ENCODE measurements at places on chromosomes 2 and 18.

GRCh38 chr2:73908689-73909652 is 16.2 kb downstream of the ACTG2 start:
- DNase-seq = no peak

GRCh38 chr2:119699016-119699606 is 20.1 kb downstream of the TMEM177 start:
- no peak for DNase-seq

- DNase-seq = no peak
Measured at GRCh38 chr2:40160751-40161218, 291.1 kb downstream of the SLC8A1 start.

DNA sequence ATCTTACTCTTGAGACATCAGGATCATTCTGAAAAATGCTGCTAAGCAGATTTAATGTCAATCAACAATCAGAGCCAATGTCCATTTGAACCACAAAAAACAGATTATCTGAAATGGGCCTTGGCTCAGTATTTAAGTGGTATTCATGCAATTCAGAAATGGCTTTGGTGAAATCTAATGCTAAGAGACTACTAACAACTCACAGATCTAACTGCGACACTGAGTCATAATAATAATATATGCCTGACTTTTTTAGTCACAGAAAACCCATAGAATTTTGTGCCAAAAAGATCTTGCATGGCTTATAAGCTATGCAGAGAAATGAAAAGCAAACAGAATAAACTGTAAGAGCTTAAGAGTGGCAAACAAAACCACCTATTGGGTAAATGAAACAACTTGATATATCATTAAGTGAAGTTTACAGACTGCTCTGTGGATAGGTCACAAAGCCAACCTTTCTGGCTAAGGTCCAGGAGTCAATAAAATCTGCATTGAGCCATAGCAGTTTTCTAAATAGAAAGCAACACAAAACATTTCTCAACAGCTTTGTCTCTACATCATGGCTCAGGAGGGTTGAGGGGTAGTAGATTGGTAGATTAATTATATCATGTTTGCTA is 234.3 kb downstream of the LRATD1 start:
- DNase-seq = no peak

GRCh38 chr2:232444409-232445148 is 11.4 kb upstream of the ALPI start:
- no peak for DNase-seq

DNA sequence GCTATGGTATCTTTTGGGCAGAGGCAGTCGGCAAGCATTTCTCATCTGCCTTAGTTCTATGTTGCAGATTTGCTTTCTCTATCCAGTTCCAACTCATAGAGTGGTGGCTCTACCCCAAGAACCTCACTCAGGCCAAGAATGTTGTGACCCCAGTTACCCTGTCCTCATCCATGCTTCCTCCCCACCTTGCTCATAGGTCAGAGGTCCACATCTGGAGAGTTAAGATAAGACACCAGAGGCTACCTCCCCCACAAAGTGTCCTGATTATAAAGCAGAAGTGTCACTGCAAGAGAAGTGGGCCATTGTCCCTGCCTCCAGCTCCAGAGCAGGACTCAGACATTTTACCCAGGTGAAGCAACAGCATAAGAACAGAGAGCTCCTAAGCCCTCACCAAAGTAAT is 276.8 kb upstream of the CHST9 start:
- no peak for DNase-seq

- no peak for DNase-seq
Measured at GRCh38 chr18:76822506-76823160, at the start of gene ZNF236. Gene ZNF236, plus strand, starts transcription at chr18:76822557. Its CDS starts 51 bp downstream, at chr18:76822608.

DNA sequence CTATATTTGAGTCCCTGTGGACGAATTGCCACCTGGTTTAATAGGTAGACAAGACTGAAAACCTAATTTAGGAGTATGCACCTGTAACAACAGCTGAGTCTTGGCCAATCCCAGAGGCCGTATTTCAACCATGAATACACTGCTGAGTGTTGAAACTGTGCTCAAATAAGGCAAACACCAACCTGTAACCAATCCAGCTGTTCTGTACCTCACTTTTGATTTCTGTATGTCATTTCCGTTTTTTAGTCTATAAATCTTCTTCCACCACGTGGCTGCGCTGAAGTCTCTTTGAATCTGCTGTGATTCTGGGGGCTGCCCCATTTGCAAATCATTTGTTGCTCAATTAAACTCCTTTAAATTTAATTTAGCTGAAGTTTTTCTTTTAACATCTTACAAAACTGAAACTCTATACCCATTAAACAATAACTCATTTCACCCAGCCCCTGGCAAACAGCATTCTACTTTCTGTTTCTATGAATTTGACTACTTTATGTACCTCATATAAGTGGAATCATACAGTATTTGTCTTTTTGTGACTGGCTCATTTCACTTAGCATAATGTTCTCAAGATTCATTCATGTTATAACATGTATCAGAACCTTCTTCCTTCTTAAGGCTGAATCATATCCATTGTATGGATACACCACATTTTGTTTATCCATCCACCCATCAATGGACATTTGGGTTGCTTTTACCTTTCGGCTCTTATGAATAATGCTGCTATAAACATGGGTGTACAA is 7.5 kb upstream of the YPEL5 start:
- DNase-seq = no peak

- peak; percentile 65 for DNase-seq
Measured at GRCh38 chr2:62304429-62305417, 108.8 kb downstream of the B3GNT2 start.

DNA sequence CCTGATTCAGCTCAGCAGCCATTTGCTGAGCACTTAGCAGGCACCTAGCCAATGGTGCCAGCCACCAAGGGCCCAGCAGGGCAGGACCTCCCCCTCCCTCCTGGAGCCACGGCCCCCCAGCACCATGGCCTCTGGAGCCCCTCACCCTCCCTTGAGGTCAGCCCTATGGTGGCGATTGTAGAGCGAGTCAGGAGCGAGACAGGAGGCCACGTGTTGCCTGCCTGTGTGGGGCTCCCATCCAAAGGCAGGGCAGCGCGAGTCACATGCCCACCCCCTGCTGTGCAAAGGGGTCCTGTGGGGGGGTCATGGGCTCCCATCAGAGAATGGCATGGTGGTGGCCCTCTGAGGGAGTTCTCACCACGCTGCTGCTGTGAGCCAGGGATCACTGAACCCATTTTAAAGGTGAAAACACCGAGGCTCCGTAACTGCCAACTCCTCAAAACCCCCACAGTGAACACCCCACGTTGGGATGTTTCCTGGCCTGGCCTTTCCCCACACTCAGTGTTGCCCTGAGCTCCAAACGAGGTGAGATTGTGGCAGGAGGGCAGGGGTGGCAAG is 35.6 kb downstream of the RAMP1 start:
- no peak for DNase-seq

DNA sequence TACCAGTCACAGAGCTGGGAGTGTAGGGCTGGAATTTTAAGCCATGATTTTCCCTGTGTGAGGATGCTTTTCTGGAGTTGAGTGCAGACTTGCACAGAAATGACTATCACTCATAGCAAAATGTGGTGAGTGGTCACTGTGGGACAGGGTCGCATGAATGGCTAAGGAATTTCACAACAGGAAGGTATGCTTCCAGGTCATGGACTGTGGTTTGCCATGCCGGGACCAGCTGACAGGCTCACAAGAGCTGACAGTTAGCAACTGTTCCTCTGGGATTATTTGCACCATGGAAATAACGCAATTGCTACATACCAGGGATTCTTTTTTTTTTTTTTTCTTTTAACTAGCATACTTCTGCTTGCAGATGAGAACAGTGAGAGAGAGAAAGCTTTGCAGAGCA is 3.8 kb upstream of the UXS1 start:
- DNase-seq = no peak

DNA sequence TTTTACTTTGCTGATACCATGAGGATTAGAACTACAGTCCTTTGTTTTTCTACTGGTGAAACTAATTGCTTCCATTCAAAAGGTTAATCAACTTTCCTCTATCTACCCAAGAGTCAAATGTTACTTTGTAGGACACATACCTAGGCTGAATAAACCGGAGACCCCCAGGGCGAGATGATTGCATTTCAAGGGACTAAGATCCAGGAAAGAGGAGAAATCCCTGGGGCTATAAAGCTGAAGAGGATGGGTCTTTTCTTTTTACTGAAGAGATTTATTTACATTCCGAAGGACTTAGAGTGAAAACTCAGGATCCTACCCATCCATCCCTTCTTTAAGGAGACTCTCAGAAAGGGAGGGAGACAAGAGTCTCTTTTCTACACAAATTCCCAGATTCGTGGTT is 331.9 kb downstream of the CDH19 start:
- no peak for DNase-seq

- no peak for DNase-seq
Measured at GRCh38 chr2:229417176-229417575, 146.1 kb upstream of the PID1 start.

- DNase-seq = no peak
Measured at GRCh38 chr18:69447886-69448285, 47.2 kb downstream of the DOK6 start.

- DNase-seq = no peak
Measured at GRCh38 chr2:143171817-143172216, 42.6 kb downstream of the ARHGAP15 start.

DNA sequence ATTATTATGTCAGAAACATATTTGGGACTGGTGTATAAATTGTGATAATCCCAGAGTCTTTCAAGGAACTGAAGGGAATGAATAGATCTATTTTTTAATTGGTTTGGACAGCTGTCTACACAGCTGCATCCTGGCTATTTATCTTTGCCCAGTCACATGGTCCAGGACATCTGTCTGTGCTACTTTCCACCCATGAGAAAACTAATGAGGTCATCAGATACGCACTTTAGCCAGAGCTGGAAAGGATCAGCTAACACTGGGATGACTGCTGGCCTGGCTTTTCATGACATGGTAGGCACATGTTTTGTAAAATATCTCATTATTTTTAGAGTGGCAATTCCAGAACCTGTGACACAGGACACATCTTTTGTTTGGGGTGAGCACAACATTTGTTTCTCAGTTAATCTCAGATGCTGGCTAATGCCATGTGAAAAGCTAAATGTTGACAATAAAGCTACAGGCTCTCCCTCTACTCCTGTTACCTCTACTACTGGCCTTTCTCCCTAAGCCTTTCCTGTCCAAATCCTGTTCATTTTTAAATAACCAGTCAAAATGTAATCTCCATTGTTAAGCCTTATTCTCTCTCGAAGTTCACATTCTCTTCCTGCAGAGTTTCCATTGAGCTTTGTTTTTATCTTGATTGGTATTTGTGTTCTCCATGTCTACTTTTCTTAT is 500.7 kb downstream of the RIT2 start:
- peak; percentile 60 for DNase-seq

- DNase-seq = no peak
Measured at GRCh38 chr2:224584111-224584784, 915 bp downstream of the CUL3 start.

DNA sequence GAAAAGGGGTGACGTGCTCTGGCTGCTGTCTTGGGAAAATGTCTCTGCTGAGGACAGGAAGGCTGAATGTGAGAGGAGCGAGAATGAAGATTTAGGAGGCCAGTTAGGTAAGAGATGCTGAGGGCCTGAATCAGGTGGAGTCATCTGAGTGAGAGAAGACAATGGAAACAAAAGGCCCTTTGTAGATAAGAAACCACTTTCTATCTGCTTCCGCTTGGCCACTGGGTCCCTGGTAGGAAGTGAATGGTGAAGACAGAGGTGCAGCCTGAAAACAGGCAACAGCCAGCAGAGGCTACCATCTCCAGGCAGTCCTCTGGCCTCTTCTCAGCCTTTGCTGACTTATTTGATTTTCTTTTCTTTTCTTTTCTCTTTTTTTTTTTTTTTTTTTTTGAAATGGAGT is 374.0 kb upstream of the SLC14A2 start:
- no peak for DNase-seq

DNA sequence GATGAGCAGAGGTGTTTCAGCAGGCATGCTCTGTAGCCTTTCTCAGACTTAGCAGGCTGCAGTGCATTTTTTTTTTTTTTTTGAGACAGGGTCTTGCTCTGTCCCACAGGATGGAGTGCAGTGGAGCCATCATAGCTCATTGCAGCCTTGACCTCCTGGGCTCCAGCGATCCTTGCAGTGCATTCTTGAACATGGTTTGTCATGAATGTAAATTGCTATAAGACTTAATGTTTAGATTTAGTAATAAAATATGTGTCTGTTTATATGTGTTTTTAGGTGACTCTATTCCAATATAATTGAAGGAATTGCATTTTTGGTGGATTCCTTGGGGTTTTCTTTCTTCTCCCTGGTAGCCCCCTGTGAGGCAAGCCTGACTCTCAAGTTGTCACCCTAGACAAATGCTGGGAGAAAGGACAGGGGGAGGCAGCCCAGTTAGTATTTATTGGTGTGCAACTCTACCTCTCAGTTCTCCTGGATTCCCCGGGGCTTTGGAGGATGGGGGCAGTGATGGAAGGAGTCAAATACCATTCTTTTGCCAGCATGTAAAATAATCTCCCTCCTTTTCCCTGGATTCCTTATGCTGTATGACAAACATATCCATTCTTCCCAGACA is 22.7 kb downstream of the LYPD6B start:
- DNase-seq = no peak

DNA sequence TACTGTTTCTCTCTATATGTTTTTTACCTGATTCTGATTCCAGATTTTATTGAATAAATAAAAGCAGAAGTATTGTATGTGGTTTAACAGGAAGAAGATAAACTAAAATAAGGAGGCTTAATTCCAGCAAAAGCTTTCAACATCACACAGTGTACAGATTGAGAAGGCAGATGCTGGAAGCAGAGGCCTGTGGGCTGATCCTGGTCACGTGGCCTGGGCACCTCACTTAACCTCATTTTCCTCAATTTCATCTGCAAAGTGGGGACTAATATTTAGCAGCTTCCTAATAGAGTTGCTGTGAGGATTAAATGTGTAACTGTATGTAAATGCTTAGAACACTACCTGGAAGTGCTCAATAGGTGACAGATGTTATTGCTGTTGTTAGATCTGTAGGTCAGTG is 58.0 kb downstream of the CDCA7 start:
- DNase-seq = no peak

- DNase-seq = no peak
Measured at GRCh38 chr18:24567199-24567598, 106.8 kb downstream of the HRH4 start.

GRCh38 chr18:8117006-8117371 is 492.2 kb upstream of the RAB12 start:
- no peak for DNase-seq

- DNase-seq = no peak
Measured at GRCh38 chr2:121709776-121710469, 26.8 kb downstream of the NIFK start.

DNA sequence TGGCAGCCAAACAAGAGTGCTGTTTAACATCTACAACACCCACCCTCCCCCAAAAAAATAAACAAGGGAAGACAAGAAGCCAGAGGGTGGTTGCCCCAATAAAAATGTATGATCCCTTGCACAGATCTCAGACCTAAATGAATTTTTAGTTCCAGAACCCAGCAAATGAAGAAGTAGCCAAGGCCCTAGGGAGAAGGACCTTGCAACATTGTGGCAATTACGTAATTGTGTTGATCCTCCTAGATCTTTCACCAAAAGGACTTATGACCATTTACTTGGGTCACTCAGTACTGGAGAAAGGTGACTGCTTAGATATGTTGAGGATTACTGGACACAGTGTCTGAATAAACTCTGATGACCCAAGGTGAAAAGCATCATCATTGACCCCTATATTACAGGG is 1393.8 kb downstream of the LRP1B start:
- DNase-seq = no peak

GRCh38 chr2:15307526-15307925 is 253.6 kb downstream of the NBAS start:
- no peak for DNase-seq

GRCh38 chr2:161420406-161421074 is 4.4 kb downstream of the TBR1 start:
- no peak for DNase-seq

- DNase-seq = no peak
Measured at GRCh38 chr2:26175466-26176278, 2.8 kb downstream of the GAREM2 start.

GRCh38 chr2:64655873-64656272 is 2.2 kb upstream of the SERTAD2 start:
- DNase-seq = no peak

All from brain pericyte (primary cell).